NCI-H774 (cell line): ENCODE measurements at places on chromosomes 16 and 17.
A peak's percentile ranks its signal among the peaks of the same experiment; 100 is the strongest.

- DNase-seq = peak; percentile 36
These were observed 164.0 kb downstream of the MAP2K6 start for GRCh38 chr17:69578385-69578936.

DNA sequence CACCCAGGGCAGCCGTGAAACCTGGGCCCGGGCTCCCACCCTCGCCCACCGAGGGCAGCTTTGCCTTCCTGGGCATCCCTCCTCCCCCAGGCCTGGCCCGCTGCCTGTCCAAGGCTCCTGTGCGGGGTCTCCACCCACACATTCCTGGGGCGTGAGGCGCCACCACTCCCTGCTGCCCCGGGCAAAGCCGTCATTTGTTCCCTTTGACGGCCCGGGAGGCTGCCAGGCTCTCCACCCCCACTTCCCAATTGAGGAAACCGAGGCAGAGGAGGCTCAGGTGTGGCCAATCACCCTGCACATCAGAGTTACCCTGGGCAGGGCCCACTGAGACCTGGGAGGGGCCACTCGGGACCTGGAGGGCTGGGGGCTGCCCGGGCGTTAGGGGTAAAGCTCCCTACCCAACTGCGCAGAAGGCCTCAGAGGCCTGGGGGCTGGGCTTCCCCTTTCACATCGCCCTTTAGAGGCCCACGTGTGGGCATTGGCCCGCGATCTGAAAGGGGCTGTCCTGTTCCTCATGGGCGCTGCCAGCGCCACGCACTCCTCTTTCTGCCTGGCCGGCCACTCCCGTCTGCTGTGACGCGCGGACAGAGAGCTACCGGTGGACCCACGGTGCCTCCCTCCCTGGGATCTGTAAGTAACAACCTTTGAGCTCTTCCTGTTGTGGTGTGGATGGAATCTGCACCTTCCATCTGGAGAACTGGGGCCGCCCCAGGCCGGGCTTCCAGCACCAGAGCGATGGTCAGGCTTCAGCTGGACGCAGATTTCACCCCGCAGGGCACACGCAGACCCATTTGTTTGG is at the start of gene MSLN:
TSS of gene MSLN (plus strand) at position 190 of the 799 bp plus-strand sequence. CDS start 1,947 bp downstream, outside the sequence.
- DNase-seq = no peak

- no peak for DNase-seq
These were observed 16.6 kb upstream of the TNS4 start for GRCh38 chr17:40517981-40518380.

- peak; percentile 66 for DNase-seq
These were observed 59.5 kb upstream of the CACNG4 start for GRCh38 chr17:66904760-66905624.

DNA sequence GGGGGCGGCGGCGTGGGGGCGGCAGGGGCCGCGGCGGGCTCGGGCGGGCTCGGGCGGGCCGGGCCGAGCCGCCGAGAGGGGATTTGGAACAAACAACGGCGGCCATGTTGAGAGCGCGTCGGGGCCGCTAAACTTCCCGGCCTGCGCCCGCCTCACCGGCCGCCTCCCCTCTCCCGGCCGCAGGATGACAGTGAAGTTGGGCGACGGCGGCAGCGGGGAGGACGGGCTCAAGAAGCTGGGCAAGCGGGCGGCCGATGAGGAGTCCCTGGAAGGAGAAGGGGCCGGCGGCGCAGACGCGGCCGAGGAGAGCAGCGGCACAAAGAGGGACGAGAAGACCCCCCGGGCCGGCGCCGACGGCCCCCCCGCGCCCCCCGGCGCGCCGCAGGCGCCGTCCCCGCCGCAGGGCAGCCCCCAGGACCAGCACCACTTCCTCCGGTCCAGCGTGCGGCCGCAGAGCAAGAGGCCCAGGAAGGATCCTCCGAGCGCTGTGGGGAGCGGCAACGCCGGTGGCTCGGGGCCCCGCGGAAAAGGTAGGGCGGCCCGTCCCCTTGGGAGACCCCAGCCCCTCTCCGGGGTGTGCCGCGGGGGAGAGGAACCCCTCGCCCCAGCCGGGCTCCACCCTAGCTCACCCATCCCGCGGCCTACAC is 2.4 kb downstream of the CRAMP1 start:
- no peak for DNase-seq
